Karpas-422 (cell line): ENCODE measurements at places on chromosomes 3 and 15. TPM values are rescaled to one million over a fixed set of nuclear protein-coding genes. Genes with fewer than 3 reads are reported as not detected.
A peak's percentile ranks its signal among the peaks of the same experiment; 100 is the strongest.

GRCh38 chr3:179865861-179866505, 170.8 kb downstream of the PEX5L start:
- no peak for DNase-seq
- H3K36me3 ChIP-seq, result no peaks in the 10 kb centered on the region
- no peaks in the 10 kb centered on the region for H3K4me1 ChIP-seq
- no peak overlapping the region for H3K27ac ChIP-seq
- H3K27me3 ChIP-seq, result no peaks in the 10 kb centered on the region

- no peaks in the 10 kb centered on the region for H3K27me3 ChIP-seq
- no peak overlapping the region for H3K27ac ChIP-seq
- no peaks in the 10 kb centered on the region for H3K36me3 ChIP-seq
- H3K4me3 ChIP-seq, result no peak overlapping the region
- H3K4me1 ChIP-seq, result no peaks in the 10 kb centered on the region
- DNase-seq, result no peak
Observed at GRCh38 chr3:79041621-79042020, 726.2 kb downstream of the ROBO1 start.

DNA sequence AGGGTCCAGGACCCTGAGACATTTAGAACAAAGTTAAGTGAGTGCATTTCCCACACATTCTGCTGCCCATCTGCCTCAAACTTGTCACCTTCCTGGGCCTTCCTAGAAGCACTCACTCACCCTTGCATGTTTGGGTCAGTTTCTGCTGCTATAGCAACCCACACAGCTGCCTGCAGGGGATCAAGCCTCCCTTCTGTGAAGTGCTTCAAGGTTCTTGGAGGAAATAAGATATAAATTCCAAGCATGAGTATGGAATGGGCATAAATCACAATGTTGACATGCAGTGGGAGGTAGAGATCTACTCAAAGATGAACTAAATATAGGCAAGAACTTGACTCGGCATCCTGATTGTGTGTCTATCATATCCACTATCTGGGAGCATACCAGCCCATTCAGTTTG, 140.4 kb downstream of the SLC9A9 start:
- H3K27me3 ChIP-seq, result no peaks in the 10 kb centered on the region
- no peaks in the 10 kb centered on the region for H3K4me1 ChIP-seq
- no peak overlapping the region for H3K4me3 ChIP-seq
- DNase-seq, result no peak
- no peak overlapping the region for H3K27ac ChIP-seq

GRCh38 chr3:67654099-67654843, at the start of gene SUCLG2:
Gene SUCLG2, minus strand, starts transcription at chr3:67654612. Its CDS starts 26 bp downstream, at chr3:67654586.
- H3K4me1 ChIP-seq, result peaks cover 49% of the 10 kb centered on the region
- H3K36me3 ChIP-seq, result no peaks in the 10 kb centered on the region; the same call in 1 of the 2 replicates
- peak within 1 kb of the TSS; percentile 84 for H3K27ac ChIP-seq
- peak; percentile 96 for DNase-seq

The NAALADL2 gene
- 0.29 TPM in 1 of 2 replicates, not detected in the other for total RNA-seq

The EOGT gene
- total RNA-seq, result 18.5 and 49.9 TPM in 2 replicates
